A549 treated with Mapracorat at 1 μM for 4 hours (cell line): ENCODE measurements at places on chromosomes 11 and 22. TPM values are rescaled to one million over a fixed set of nuclear protein-coding genes. Genes with fewer than 3 reads are reported as not detected.

Gene SCGB1A1
- total RNA-seq = not detected in 5 replicates

Gene INPPL1
- total RNA-seq = 54.7 to 83.6 TPM (median 71.5 TPM) in 5 replicates

Gene OR52N4
- not detected in 5 replicates for total RNA-seq

Gene RTL10
- 7.0 to 10.1 TPM (median 9.2 TPM) in 5 replicates for total RNA-seq

Gene TMEM45B
- 0.07 to 0.22 TPM (median 0.11 TPM) in 3 of 5 replicates, not detected in the others for total RNA-seq

Gene CYTH4
- total RNA-seq = 0.38 to 0.73 TPM (median 0.56 TPM) in 5 replicates

Gene EFCAB6
- total RNA-seq = 0.23 to 0.91 TPM (median 0.48 TPM) in 5 replicates

Gene SYT7
- 0.84 to 1.3 TPM (median 1.2 TPM) in 5 replicates for total RNA-seq

Gene MUC6
- 0.01 to 0.02 TPM in 2 of 5 replicates, not detected in the others for total RNA-seq

Gene DYNC2H1
- 5.3 to 6.7 TPM (median 6.2 TPM) in 5 replicates for total RNA-seq

Gene PGM2L1
- total RNA-seq = 10.7 to 17.8 TPM (median 16.3 TPM) in 5 replicates

Gene WNT7B
- total RNA-seq = 52.5 to 78.3 TPM (median 68.5 TPM) in 5 replicates

Gene PDGFD
- 6.1 to 8.6 TPM (median 7.6 TPM) in 5 replicates for total RNA-seq

Gene SLC35E4
- 5.0 to 7.3 TPM (median 6.2 TPM) in 5 replicates for total RNA-seq
